Activated CD8-positive, alpha-beta memory T cell treated with anti-CD3 and anti-CD28 coated beads, Interleukin-2, amount 10 ng/mL, durations not matched to agents 7 days and 5 days (primary cell): ENCODE measurements at places on chromosomes 16 and 17.

- peak; percentile 63 for DNase-seq
These were observed at the start of gene ANKRD13B for GRCh38 chr17:29592850-29593551. TSS of gene ANKRD13B (plus strand) at chr17:29593132. CDS start at chr17:29593622, 490 bp downstream.

- no peak for DNase-seq
These were observed 21.2 kb upstream of the CMTM4 start for GRCh38 chr16:66717776-66718175.

DNA sequence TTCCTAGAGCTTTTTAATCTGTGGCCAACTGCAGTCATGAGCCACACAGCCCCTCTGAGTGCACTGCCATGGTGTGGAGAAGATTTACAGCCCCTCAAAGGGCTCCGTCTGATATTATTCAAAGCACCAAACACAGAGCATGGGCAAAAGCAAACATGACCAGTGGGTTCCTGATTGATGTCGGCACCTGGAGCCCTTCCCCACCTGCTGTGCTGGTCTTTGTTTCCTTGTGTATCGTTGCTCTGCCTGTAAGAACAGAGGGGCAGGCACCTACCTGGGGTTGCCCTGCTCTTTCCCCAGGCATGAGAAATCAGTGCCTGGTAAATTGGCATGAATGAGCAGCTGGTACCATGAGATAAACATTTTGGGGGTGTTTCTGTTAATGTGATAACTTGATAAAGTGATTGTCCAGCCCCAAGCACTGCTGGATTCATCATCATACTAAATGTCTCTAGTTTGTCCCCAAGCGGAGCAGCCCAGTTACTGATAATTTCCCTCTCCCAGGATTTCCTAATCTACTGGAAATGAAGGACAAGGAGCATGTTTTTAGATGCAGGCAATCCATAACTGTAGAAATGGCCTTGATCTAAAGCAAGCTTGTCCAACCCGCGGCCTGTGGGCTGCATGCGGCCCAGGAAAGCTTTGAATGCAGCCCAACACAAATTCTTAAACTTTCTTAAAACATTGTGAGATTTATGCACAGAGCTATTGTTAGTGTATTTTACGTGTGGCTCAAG lies 5.0 kb upstream of the SPIRE2 start:
- DNase-seq = no peak

DNA sequence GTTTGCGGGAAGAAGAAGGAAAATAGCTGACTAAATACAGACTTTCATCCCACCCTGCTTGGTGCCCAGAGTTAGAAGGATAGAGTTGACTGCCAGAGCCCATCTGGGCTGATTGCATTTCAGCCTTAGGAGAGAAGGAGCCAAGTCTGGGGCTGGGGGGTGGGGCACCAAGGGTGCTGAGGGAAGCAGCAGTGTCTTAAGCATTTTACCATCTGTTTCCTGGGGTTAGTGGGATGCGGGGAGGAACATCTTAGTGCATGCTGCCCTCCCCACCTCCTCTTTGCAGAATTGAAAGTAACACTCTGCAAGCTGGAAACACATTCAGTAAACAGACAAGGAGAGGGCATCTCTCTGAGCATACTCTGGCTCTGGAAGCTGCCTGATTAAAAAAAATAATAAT lies 1.5 kb upstream of the ARL5C start:
- DNase-seq = peak; percentile 57

GRCh38 chr17:55692276-55692675 lies 30.4 kb downstream of the TMEM100 start:
- no peak for DNase-seq

- DNase-seq = peak; percentile 85
These were observed 10.9 kb downstream of the NHERF1 start for GRCh38 chr17:74759243-74759801.

- DNase-seq = peak; percentile 86
These were observed at the start of gene LDAF1 for GRCh38 chr16:21158208-21159110. TSS of gene LDAF1 (plus strand) at chr16:21158674. CDS start at chr16:21161183, 2,509 bp downstream.

DNA sequence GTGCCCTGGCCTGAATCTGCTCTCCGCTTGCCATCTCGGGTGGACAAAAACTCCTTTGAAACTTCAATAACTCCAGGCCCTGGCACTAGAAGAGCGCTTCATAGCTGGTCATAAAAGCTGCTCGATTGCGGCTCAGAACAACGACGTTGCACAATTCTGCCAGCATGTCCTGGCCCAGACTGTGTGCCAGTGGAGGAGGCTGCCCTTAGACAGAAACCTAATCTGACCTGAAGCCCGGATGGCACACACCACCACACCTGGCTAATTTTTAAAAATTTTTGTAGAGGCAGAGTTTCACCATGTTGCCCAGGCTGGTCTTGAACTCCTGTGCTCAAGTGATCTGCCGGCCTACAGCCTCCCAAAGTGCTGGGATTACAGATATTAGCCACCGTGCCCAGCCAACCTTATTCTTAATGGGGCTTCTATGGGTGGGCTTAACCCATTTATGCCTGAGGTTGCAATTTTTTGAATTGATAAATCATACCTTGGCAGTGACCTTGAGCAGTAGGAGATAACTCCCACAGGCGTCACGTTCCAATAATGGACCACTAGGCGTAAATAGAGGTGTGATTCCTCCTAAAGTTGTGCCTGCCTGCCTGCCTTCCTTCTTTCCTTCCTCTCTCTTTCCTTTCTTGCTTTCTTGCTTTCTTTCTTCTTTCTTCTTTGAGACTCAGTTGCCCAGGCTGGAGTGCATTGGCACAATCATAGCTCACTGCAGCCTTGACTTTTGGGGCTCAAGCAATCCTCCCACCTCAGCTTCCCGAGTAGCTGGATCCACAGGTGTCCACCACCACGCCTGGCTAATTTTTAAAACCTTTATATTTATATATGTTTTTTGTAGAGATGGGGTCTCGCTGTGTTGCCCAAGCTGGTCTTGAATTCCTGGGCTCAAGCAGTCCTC lies 1.1 kb upstream of the PPL start:
- no peak for DNase-seq

GRCh38 chr17:9251273-9251672 lies 230.0 kb downstream of the NTN1 start:
- DNase-seq = no peak

DNA sequence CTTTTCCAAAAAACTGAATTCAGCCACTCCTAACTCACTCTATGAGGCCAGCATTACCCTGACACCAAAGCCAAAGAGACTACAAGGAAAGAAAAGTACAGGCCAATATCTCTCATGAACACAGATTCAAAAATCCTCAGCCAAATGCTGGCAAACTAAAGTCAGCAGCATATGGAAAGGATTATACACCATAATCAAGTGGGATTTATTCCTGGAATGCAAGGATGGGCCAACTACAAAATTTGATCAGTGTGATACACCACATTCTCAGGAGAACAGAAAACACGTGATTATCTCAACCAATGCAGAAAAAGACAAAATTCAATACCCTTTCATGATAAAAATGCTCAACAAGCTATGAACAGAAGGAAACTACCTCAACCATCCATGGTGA lies 7.7 kb upstream of the AATK start:
- DNase-seq = no peak

DNA sequence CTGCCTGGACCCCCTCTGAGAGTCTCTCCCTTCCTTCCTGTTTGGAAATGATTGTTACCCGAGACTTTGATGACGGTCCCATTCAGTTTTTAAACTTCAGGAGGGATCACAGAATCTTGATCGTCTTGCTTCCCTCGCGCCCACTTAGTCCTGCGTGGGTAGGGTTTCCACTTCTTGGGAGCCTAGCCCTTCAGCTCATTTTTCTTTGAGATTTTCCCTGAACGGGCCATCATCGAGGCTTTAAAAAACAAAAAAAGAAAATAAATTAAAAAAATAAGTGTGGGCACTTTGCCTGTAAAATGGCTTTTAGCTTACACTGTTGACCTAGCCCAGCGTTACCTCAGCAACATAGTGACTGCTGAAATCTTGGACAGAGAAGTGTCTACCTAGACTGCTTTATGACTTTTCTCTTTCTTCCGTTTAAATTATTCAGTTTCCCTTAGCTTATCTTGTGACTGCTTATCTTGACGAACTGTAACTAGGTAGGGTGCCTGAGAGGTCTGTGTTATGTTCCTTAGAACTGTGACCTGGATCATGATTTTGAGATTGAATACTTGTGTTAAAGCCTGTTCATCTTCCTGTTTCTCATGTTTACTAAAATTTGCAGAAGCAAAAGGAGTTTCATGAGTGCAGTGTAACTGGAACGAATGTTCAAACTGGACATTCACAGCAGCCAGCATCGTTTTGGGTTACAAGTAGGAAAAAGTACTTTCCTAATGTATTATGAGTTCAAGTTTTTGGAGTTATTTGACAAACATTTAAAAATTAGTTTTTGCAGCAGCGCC lies 874 bp downstream of the WWP2 start:
- DNase-seq = peak; percentile 48

DNA sequence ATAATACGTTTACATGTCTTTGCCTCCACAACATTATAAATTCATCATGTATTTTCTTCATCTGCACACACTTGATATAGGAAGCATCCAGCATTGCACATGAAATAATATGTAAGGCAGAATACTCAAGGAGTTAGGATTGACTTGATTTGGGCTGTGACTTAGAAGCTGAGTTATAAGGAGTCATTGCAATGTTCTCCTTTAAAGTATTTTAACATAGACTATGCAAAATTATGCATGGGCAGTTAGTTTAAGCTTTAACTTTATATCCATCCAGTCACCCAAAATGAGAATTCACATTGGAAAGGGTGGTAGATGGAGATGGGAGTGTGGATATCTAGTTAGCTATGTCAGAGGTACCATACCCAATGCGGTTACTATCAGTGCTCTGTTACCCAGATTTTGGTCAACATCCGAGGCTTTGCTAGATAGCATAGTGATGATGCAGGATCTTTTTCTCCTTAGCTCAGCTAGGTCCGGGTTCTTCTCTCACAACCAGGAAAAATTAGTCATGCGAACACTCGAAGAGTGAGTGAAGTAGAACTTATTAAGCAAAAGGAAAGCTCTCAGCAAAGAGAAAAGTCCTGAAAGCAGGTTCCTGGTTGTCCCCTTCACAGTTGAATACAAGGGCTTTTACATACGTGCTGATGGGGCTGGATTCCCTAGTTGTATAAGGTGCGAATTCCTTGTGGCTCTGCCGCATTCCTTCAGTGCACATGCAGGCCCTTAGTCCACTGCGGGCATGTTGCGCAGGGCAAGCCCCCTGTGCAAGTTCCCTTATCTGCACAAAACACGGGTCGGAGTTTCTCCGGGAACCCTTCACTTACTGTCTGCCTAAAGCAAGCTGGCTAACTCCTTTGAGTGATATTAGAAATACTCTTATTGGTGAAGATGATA lies 73.1 kb upstream of the FAM20A start:
- DNase-seq = no peak

DNA sequence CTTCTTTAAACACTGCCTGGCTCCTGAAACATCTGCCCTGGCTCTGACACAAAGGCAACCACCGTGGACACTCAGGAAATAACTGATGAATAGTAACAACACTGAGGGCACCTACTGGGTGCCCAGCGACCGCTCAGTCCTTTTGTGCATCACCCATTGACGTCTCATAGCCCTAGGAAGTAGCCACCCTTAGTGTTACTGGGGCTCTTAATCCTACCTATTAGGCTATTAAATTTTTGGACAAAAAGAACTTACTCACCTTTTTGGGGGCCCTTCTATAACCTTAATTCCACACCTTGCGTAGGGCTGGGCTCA lies 11.7 kb downstream of the PPL start:
- no peak for DNase-seq

DNA sequence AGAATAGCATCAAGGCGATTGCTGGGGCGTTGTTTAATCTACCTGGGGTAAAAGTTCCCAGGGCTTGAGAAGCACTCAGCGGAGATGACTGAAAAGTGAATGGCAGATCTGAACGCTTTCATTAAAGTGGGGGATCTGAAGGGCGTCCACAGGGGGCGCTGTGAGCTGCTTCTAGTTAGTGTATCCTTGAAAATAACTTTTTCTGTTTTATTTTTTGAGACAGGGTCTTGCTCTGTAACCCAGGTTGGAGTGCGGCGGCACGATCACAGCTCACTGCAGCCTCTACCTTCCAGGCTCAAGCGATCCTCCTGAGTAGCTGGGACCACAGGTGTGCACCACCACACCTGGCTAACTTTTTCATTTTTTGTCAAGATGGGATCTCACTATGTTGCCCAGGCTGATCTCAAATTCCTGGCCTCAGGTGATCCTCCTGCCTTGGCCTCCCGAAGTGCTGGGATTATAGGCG lies 360.4 kb downstream of the SEC14L1 start:
- DNase-seq = no peak

GRCh38 chr17:28760601-28761562 lies 17.1 kb downstream of the TRAF4 start:
- no peak for DNase-seq

- DNase-seq = no peak
These were observed 92.0 kb downstream of the MAP2K6 start for GRCh38 chr17:69506489-69506888.

GRCh38 chr17:32962320-32962711 lies 29.3 kb upstream of the SPACA3 start:
- DNase-seq = no peak

- DNase-seq = no peak
These were observed 40.7 kb upstream of the ABCA10 start for GRCh38 chr17:69269131-69269998.

DNA sequence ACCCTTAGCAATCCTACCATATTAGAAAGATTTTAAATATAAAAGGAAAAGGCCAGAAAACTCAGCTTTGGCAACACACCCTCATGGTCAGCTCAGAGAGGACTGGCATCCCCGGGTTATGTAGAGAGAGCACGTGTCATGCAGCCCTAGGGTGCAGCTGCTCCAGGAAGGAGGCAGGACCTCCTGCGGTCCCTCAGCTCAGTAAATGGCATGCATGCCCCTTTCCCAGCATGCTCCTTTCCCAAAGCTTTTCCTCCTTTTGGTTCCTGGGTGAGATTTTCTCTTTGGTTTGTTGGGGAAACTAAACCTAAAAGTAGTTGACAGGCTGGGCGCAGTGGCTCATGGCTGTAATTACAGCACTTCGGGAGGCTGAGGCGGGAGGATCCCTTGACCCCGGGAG lies 3.9 kb downstream of the GAN start:
- DNase-seq = no peak
